ENCODE measurements at places on chromosomes 12 and 14.

GRCh38 chr12:90921536-90921935 lies 33.4 kb downstream of the CCER1 start:
- no peak for DNase-seq

- no peak for DNase-seq
Observed at GRCh38 chr14:67482231-67483164, 6.0 kb downstream of the TMEM229B start.

- DNase-seq = no peak
Observed at GRCh38 chr12:124852329-124852831, 11.3 kb downstream of the SCARB1 start.

- no peak for DNase-seq
Observed at GRCh38 chr12:64688219-64688618, 71.0 kb downstream of the GNS start.

- no peak for DNase-seq
Observed at GRCh38 chr14:93587330-93587729, 156.6 kb downstream of the UNC79 start.

GRCh38 chr12:100186071-100186470 lies 14.5 kb upstream of the ACTR6 start:
- DNase-seq = no peak

- no peak for DNase-seq
Observed at GRCh38 chr12:64633940-64634337, 23.6 kb downstream of the RASSF3 start.

- DNase-seq = no peak
Observed at GRCh38 chr12:79451365-79451764, 239.4 kb downstream of the PAWR start.

GRCh38 chr14:86796221-86797074 lies 1196.5 kb downstream of the GALC start:
- DNase-seq = no peak

GRCh38 chr14:68707482-68707881 lies 85.4 kb downstream of the ZFP36L1 start:
- no peak for DNase-seq

DNA sequence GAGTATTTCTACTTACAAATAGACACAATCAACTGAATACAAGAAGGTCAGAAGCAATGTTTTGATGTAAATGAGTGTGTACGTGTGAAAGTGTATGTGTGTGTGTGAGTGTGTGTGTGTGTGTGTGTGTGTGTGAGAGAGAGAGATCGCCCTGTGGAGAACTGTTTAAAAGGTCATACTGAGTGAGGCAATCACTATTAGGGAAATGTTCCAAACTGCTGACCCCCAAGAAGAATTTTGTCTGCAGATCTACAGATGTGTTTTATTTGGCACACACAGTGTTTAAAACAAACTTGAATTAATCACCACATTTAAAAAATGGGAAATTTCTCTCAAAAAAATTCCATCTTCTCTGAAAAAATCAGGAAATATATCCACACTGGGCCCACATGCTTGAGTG lies 1069.1 kb downstream of the SLC6A15 start:
- no peak for DNase-seq

- DNase-seq = no peak
Observed at GRCh38 chr12:32854097-32854496, 42.5 kb downstream of the PKP2 start.

GRCh38 chr12:78239544-78239943 lies 408.9 kb downstream of the NAV3 start:
- DNase-seq = no peak

- DNase-seq = no peak
Observed at GRCh38 chr12:75533239-75533638, 21.8 kb upstream of the KRR1 start.

DNA sequence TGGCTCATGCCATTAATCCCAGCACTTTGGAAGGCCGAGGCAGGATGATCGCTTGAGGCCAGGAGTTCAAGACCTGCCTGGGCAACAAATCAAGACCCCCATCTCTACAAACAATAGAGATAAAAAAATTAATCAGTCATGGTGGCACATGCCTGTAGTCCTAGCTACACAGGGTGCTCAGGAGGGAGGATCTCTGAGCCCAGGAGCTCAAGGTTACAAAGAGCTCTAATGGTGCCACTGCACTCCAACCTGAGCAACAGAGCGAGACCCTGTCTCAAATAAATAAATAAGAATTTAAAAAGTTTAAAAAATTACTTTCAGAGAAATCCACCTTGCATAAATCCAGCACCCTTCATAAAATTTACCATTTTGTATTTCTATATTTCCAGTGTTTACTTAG lies 2.2 kb downstream of the KLRF1 start:
- no peak for DNase-seq

DNA sequence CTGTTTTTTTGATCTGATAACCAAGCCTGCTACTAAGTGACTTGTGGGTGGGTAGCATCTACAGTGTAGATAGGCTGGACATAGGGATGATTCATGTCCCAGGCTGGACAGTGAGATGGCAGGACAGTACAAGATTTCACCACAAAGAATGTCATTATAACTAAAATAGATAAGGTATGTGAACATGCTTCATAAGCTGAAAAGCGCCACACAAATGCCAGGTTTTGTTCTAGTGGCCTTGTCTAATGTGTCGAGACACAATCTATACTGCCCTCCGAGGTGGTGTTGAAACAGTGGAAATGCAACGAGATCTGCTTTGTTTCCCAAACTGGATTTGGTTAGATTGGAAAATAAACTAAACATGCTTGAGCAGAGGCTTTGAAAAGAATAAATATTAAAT lies 4.4 kb downstream of the LGALS3 start:
- no peak for DNase-seq

DNA sequence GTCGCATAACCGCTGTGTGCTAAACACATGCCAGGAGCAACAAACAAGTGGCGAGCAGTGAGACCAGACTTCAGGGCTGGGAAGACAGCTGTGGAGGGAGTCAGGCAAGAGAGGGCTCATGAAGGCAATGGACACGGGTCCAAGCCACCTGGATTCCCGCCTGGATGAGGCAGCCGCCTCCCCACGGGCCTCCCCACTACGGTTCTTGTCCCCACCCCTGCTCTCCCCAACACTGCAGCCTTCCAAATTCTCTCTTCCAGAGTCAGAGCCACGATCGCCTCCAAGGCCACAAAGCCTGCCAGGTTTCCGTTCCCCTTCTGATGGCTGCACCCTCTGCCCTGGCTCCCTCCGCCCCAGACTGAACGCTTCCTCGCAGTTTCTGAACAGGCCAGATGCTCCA lies 36.1 kb upstream of the PIWIL1 start:
- no peak for DNase-seq

DNA sequence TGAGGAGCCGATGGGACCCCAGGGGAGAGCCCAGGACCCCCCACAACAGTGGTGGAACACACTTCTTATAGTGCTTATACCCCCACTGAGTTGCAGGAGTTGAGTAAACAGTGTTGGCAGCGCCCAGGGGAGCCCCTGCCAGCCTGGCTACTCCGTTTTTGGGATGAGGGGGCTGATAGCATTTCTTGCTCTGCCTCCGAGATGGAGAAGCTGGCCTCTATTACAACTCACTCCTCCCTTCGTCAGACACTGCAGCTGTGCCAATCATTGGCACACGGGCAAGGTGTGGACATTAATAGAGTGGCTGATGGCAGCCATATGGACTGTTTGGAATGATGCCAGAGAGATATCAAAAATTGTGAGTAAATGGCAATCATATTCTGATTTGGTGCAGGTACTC lies 94.9 kb upstream of the TMPO start:
- DNase-seq = no peak

DNA sequence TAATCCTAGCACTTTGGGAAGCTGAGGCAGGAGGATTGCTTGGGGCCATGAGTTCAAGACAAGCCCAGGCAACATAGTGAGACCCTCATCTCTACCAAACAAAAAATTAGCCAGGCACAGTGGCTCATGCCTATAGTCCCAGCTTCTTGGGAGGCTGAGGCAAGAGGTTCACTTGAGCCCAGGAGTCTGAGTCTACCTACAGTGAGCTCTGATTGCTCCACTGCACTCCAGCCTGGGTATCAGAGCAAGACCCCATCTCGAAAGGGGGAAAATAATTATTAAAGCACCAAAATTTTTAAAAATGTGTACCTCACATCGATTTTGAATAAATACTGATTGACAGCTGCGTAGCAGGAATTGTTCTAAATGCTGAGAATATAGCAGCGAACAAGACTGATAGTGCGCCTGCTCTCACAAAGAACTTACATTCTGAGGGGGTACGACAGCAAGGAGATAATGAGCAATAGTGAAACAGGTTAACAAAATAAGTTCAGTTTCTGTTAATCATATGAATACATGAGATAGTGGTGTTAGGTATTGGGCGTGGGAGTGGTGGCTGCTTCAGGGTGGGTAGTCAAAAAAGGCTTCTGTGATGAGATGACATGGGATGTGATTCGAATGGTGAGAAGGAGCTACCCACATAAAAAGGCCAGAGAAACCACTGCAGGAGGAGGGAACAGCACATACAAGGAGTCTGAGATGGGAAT lies 19.6 kb downstream of the HCFC2 start:
- no peak for DNase-seq

- no peak for DNase-seq
Observed at GRCh38 chr12:116693286-116694227, 44.3 kb downstream of the SPRING1 start.

- no peak for DNase-seq
Observed at GRCh38 chr12:24950231-24950834, 1.4 kb upstream of the BCAT1 start.

DNA sequence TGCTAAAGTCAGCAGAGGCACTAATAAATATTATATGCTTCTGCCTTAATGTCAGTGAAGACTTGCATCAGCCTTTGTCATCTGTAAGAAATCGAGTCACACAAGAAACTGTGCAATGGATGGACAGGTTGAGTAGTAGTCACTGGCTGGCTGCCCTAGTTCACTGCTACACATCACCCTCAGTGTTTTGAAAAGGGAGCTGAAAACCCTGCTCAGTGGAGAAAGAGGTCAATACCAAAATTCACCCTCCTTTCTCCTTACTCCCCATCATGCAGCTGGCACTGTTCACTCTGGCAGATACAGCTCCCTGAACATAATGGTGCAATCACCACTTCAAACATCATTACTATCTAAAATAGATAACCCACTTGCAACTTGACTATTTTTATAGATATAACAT lies 6.6 kb downstream of the ANKS1B start:
- DNase-seq = no peak

DNA sequence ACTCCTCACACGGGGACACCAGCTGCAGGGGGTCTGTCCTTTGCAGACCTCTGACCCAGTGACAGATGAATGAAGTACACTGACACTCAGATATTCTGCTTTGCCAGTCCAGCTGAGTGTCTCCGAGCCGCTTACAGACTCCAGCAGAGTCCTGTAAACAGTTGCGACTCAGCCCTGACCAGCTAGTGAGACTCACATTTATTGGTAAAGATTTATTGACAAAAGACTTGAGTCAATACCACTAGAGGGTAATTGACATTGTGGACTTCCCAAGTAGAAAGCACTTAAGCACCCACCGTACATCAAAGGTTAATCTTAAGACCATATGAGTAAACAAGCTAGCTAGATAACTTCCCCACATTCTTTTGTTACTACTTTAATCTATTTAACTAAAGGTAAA lies 9.8 kb upstream of the FKBP4 start:
- no peak for DNase-seq

DNA sequence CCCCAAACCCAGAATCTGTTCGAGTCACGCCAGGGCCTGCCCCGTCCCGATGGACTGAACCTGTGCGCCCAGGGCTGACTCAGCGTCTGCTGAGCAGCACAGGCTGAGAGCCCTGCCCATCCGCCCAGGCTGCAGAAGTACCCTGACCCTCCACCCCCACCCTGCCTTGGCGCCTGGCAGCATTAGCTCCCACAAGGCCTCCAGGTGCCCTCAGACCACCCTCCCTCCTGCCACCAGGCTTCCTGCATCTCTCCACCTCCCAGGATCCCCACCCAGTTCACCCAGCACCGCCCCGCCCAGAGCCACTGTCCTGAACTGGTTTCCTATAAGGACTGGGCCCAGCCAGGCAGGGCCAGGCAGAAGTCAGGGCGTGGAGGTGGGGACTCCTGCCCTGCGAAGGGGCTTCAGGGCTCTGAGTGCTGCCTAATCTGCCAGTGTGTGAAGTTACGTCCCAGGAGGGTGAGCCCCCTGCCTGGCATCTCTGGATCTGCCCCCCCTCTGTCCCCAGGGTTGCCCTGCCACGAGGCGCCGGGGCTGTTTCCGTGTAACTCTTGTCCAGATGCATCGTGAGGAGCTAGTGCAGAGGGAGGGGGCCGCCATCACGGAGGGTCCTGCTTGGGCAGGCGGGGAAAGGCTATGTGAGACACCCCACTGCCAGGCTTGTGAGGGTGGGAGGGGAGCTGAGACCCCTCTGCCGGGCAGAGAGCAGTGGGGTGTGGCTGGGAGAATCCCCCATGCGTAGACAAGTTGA lies 9.1 kb downstream of the ADSS1 start:
- no peak for DNase-seq

DNA sequence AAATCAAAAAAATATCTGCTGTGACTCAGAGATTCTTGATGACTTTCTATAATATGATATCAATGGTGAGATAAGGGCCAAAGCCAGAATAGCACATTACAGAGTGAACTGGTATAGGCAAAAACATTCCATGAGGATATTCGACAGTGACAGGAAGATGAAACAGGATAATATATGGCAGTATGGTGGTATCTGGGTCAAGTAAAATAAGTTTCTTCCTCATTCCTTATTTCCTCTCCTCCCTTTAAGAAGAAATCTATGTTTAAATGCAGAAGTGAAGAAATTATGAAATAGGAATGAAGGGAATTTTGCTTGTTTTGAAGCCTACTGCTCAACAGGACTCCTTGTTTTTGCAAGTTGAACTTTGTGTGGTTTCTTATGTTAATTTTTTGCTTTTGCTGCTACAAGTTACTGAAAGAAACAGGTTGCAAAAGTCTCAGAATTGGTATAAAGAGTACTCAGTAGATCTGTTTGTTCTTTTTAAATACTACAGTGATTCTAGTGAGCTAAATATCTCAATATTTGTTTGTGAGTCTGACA lies 7.0 kb downstream of the ACSS3 start:
- no peak for DNase-seq

DNA sequence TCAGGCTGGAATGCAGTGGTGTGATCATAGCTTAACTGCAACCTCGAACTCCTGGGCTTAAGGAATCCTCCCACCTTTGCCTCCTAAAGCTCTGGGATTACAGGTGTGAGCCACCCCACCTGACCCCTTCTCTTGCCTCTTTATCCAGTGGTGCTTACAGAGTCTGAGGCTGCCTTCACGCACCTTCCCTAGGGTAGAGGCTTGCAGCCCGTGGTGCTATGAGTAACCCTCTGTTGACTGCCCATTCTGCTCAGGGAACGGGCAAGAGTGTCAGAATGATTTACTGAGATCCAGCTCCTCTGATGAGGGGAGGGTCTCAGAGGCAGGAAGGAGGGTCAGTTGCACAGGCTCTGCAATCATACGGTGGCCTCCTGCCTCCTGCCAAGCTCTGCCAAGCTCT lies 125.1 kb upstream of the TBX3 start:
- no peak for DNase-seq

GRCh38 chr12:117881517-117881916 lies 87.3 kb downstream of the KSR2 start:
- DNase-seq = no peak

DNA sequence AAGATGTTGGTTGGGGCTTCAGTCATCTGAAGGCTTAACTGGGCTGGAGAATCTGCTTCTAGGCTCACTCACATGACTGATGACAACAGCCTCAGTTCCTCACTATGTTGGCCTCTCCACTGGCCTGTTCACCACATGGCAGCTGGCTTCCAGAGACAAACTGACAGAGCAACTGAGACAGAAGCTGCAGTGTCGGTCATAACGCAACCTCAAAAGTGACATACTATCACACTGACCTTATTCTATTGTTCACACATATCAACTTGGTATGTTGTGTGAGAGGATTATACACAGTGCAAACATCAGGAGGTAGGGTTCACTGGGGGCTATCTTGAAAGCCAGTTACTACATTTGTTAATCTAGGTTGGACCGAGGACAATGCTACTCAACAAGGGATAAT lies 92.9 kb downstream of the PAWR start:
- no peak for DNase-seq

Measured in non-pigmented ciliary epithelial cell (primary cell).